Testis (tissue), 5 donors: ENCODE measurements at places on chromosomes 5 and 9. TPM values are rescaled to one million over a fixed set of nuclear protein-coding genes. Genes with fewer than 3 reads are reported as not detected.

GRCh38 chr5:39399135-39400036 lies 25.4 kb downstream of the DAB2 start:
- no peak for DNase-seq

Gene LRRC19
- total RNA-seq, result 0.08 TPM

Gene GPR107
- 53.4 TPM for total RNA-seq

Gene PCDHGC3
- 14.5 TPM for total RNA-seq

GRCh38 chr5:171242521-171242920 lies 66.5 kb upstream of the TLX3 start:
- no peak for DNase-seq

Gene PCDHB7
- total RNA-seq, result 3.4 TPM

GRCh38 chr5:154547551-154547950 lies 69.5 kb upstream of the HAND1 start:
- DNase-seq, result no peak

Gene FLT4
- total RNA-seq, result 23.5 TPM

Gene PCDHB9
- 8.7 TPM for total RNA-seq

Gene SLC34A1
- total RNA-seq, result not detected

GRCh38 chr5:180302256-180302655 lies 10.4 kb upstream of the MAPK9 start:
- no peak for DNase-seq

GRCh38 chr5:89728750-89729149 lies 680.8 kb downstream of the CETN3 start:
- DNase-seq, result peak; percentile 60

GRCh38 chr5:136101884-136102283 lies 30.8 kb upstream of the SMAD5 start:
- no peak for DNase-seq

GRCh38 chr5:157219491-157220271 lies 39.0 kb downstream of the ITK start:
- DNase-seq, result no peak

DNA sequence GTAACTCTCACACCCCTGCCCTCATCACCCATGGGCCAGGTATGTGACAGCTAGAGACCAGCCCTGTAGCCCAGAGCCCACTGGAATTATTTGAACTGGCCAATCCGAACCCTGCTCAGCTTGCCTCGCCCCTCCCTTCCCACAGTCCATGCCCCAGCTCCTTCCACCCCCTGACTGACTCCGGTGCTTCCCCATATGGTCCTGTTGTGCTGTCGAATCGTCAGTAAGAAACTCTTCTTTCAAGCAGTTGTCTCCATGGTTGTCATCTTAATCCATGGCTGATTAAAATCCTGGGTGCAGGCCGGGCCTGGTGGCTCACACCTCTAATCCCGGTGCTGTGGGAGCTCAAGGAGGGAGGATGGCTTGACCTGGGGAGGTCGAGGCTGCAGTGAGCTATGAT lies 118.5 kb downstream of the COL23A1 start:
- no peak for DNase-seq

Gene OGN
- total RNA-seq, result 9.5 TPM

- DNase-seq, result no peak
Measured at GRCh38 chr9:123484130-123484529, 128.1 kb downstream of the CRB2 start.

Gene DMRT3
- 11.8 TPM for total RNA-seq

DNA sequence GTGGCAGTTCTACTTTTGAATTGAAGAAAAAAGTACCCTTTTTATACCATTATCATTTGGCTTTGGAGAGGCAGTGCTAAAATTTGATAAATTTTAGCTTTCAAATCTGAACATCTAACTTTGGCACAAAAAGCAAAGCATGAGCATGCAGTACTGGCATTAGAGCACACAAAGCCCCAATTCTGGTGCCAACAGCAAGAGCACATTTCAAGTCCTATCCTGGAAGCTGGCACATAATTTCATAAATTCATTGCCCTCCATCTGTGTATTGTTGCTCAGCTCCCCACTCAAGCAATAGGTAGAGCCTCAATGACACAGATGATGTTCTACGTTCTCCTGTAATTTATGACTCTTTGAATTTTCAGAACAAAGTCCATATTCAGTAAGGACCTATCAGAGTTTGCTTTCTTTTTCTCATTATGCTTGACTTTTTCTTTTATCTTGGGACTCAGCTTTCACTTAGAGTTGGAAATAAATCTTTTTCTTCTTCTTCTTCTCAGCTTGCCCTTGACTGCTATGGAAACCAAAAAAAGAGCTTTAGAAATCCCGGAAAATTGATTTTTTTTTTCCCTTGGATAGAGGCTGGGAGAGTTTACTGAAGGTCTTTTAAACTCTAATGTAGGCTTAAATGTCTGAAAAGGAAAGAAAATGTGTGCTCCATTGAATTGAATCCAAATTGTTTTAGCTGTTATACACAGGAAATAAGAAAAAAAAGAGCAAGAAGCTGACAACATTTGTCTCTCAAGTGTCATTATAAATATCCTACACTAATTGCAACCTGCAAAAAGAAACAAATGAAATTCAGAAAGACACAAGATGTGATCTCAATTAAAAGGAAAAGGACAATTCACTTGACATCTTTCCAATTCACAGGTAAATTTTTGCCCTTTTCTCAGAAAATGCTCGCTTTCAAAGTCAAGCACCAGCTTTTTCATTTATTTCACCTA lies 380.8 kb upstream of the CDH18 start:
- no peak for DNase-seq

GRCh38 chr9:133359399-133360175 lies 3.2 kb downstream of the SURF2 start:
- no peak for DNase-seq

Gene TNFSF8
- total RNA-seq, result 1.1 TPM

DNA sequence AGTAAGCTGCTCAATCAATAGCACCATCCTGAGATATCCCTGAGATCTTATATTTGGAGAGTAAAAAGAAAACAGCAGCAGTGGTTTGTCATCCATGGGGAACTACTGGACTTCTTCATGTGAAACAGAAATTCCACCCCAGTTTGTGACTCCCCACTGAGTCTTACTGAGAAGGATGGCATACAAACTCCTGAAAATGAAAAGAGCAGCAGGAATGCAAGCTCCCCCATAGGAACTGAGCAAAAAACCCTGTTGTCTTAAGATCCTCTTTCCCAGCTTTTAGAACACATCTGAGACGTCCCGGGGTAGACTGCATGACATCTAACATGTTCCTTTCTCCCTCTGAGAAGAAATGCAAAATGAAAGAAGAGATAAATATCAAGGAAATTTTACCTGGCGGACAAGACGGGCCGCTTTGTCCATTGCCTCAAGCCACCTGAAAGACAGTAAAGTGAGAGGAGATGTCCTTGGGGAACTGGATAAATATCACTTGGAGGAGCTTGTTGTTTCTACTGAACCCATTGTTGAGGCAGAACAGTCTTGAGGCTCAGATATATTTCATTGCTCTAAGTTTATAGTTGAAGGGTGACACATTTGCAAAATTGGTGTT lies 117.1 kb downstream of the NUDT12 start:
- DNase-seq, result no peak

- DNase-seq, result peak; percentile 52
Measured at GRCh38 chr9:134339183-134339806, 13.0 kb downstream of the RXRA start.

- DNase-seq, result peak; percentile 70
Measured at GRCh38 chr9:119004618-119004990, 364.6 kb downstream of the BRINP1 start.

- no peak for DNase-seq
Measured at GRCh38 chr9:13090628-13091027, 188.9 kb downstream of the MPDZ start.

DNA sequence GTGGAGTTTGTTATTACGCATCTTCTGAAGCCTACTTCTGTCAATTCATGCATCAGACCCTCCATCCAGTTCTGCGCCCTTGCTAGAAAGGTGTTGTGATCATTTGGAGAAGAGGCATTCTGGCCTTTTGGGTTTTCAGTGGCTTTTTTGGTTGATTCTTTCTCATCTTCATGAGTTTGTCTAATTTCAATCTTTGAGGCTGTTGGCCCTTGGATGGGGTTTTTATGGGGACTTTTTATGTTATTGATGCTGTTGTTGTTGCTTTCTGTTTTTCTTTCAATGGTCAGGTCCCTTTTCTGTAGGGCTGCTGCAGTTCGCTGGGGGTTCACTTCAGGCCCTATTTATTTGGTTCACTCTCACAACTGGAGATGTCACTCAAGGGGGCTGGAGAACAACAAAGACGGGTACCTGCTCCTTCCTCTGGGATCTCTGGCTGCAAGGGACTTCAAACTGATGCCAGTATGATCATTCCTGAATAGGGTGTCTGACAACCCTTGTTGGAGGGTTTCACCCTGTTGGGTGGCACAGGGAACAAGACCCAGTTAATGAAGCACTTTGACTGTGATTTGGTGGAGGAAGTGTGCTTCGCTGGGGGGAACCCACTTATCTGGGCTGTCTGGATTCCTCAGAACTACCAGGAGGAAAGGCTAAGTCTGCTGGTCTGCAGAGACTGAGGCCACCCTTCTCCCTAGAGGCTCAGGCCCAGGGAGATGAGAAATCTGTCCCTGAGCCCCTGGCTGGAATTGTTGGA lies 226.7 kb upstream of the PTGER4 start:
- no peak for DNase-seq

GRCh38 chr9:136707849-136708517 lies 4.4 kb upstream of the DIPK1B start:
- DNase-seq, result no peak

- no peak for DNase-seq
Measured at GRCh38 chr9:120913647-120914264, 12.8 kb downstream of the TRAF1 start.

GRCh38 chr5:174325961-174326360 lies 280.5 kb downstream of the NSG2 start:
- DNase-seq, result no peak

GRCh38 chr9:120394058-120394669 lies 185.8 kb downstream of the CDK5RAP2 start:
- DNase-seq, result no peak

DNA sequence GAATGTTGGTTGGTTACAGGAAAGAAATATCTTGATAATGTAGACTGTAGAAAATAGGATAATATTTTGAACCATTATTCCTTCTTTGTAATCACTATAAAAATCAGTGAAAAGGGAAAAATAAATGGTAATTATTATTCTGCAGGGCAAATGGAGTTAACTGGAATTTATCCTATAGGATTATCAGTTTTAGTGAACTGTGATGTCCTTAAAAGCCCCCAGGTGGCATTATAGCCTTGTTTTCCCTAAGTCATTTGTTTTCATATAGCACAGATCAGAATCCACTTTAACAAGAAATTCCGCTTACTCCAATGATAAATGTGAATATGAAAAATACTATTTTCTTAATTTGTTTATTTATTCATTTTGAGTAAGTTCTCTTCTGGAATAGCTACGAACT lies 26.2 kb upstream of the WDR41 start:
- DNase-seq, result no peak

Gene C9
- 0.16 TPM for total RNA-seq

Gene SHOC1
- total RNA-seq, result 36.8 TPM

Gene ACSL6
- 44.9 TPM for total RNA-seq

GRCh38 chr9:78909566-78909965 lies 612.6 kb downstream of the PSAT1 start:
- no peak for DNase-seq

DNA sequence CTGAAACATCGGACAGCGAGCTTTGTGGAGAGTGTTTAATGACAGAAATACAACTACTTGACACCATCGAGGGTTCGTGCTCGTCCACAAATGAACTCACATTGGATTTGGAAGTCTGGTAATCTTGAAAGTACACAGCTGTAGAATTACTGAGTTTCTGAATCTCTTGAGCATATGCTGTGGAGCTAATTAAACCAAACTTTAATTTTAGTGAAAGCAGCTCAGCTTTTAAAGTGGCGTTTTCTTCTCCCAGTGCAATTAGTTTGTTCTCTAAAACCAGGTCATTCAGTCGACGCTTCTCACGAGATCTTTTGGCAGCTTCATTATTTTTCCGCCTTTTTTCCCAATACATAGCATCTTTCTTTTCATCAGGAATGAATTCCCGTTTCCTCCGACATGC lies 13.5 kb downstream of the NFIL3 start:
- DNase-seq, result no peak
